ENCODE measurements at places on chromosomes 6 and 20.
A peak's percentile ranks its signal among the peaks of the same experiment; 100 is the strongest.

- H3K27me3 ChIP-seq = no peaks in the 10 kb centered on the region
- no peak for DNase-seq
- no peak overlapping the region for H3K4me3 ChIP-seq
- H3K4me1 ChIP-seq = no peaks in the 10 kb centered on the region
- H3K27ac ChIP-seq = no peak overlapping the region
These were observed 929.9 kb upstream of the EPHA7 start for GRCh38 chr6:94349227-94349626.

- H3K27me3 ChIP-seq = no peaks in the 10 kb centered on the region
- H3K4me1 ChIP-seq = peaks cover 52% of the 10 kb centered on the region
- H3K36me3 ChIP-seq = peaks cover under 1% of the 10 kb centered on the region
- no peak for DNase-seq
- peak overlapping the region; percentile 88 for H3K4me3 ChIP-seq
These were observed 1.2 kb upstream of the CD164 start for GRCh38 chr6:109383438-109383940.

GRCh38 chr6:113762641-113763040 lies 94.5 kb upstream of the MARCKS start:
- H3K4me3 ChIP-seq = no peak overlapping the region
- H3K27me3 ChIP-seq = no peaks in the 10 kb centered on the region
- no peak overlapping the region for H3K27ac ChIP-seq
- H3K36me3 ChIP-seq = no peaks in the 10 kb centered on the region
- peaks cover 14% of the 10 kb centered on the region for H3K4me1 ChIP-seq

DNA sequence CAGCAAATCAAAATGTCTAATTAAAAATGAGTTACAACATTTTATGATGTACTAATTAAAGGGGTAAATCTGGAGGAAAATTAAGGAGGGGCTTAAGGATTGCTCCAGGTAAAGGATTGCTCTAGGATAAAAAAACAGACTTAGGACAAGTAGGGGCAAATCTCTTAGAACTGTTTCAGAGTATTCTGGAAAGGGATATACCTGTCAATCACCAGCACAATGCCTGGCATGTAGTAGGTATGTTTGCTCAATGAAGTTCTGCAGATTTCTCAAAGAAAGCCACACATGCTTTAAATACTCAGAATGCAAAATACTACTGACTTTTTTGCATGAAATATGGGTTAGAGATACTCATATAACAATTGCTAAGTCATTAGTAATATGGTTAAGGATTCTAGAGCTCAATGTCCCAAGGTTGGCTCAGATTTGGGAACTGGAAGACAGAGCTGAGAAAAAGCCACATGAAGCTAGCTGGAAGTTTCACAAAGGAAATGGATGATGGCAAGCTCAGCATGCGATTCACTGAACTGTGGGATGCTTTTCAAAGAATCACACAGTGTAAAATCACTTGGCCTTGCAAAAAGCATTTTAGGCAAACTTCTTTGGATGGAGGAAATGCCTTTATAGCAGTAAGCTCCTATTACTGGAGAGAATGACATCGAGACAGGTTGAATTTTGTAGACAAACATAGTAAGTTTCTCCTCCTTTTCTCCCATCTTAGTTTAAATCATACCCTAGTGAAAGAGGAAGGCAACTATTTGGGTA lies 72.8 kb downstream of the MAP3K5 start:
- DNase-seq = no peak
- H3K27ac ChIP-seq = peak overlapping the region; percentile 79
- H3K36me3 ChIP-seq = no peaks in the 10 kb centered on the region
- no peaks in the 10 kb centered on the region for H3K27me3 ChIP-seq
- peaks cover 35% of the 10 kb centered on the region for H3K4me1 ChIP-seq

GRCh38 chr6:11710311-11710761 lies 68.3 kb downstream of the ADTRP start:
- no peak for DNase-seq
- no peaks in the 10 kb centered on the region for H3K36me3 ChIP-seq
- peaks cover 31% of the 10 kb centered on the region for H3K4me1 ChIP-seq
- H3K27ac ChIP-seq = no peak overlapping the region

DNA sequence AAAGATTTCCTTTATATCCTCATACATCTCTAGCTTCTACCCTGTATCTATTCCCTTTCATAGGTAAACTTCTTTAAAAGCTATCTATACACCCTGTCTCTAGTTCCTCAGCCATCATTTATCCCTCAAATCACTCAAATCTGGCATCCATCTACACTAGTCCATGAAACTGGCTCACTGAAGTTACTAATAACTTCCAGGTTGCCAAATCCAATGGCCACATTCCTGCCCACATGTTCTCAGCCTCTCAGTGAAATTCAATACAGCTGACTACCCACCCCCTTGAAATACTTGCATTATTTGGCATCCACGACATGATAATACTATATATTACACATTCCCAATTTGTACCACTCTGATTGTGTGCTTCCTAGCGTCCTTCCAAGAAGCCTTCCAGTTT lies 8.7 kb downstream of the REPS1 start:
- H3K36me3 ChIP-seq = no peaks in the 10 kb centered on the region
- no peaks in the 10 kb centered on the region for H3K27me3 ChIP-seq
- no peak overlapping the region for H3K27ac ChIP-seq
- no peak overlapping the region for H3K4me3 ChIP-seq
- H3K4me1 ChIP-seq = peaks cover 63% of the 10 kb centered on the region

DNA sequence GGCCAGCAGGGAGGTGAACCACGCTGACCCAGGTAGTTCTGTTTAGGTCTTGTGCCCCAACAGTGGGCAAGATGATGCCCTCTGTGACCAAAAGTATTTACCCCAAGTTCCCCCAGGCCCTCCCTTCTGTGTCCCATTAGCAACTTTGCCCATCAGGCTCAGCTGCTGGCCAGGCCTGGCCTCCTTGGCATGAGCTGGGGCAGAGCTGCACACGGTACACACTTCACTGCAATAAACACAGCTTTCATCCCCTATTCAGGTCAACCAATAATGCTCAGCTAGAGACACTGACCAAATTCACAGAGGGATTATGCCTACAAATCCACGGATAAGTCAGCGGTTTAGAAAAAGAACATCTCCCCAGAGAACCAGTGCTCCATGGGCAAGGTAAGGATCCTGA lies 103.7 kb downstream of the SLC23A2 start:
- DNase-seq = no peak
- H3K27me3 ChIP-seq = no peaks in the 10 kb centered on the region
- H3K36me3 ChIP-seq = peaks cover 31% of the 10 kb centered on the region
- no peak overlapping the region for H3K27ac ChIP-seq
- H3K4me1 ChIP-seq = peaks cover 23% of the 10 kb centered on the region

GRCh38 chr20:8154638-8155037 lies 22.6 kb downstream of the PLCB1 start:
- DNase-seq = no peak
- peaks cover 68% of the 10 kb centered on the region for H3K4me1 ChIP-seq
- H3K4me3 ChIP-seq = no peak overlapping the region
- H3K36me3 ChIP-seq = no peaks in the 10 kb centered on the region
- H3K27me3 ChIP-seq = no peaks in the 10 kb centered on the region

GRCh38 chr6:15474196-15474595 lies 188.6 kb downstream of the DTNBP1 start:
- H3K27me3 ChIP-seq = no peaks in the 10 kb centered on the region
- DNase-seq = no peak
- H3K4me1 ChIP-seq = peaks cover 72% of the 10 kb centered on the region

DNA sequence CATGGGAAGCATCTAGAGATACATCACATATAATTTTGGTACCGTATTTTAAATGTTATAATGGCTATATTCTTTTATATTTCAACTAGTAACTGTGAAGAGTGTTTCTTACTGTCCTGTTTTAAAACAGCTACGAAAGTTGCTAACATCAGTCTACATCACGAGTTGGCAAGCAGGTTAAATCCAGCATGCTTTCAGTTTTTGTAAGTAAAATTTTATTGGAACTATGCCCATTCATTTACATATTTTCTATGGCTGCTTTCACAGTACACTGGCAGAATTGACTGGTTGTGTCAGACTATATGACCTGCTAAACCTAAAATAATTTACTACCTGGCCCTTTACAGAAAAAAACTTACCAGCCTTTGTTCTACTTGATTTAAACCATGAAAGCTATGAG lies 478.1 kb downstream of the PHF3 start:
- DNase-seq = no peak
- no peaks in the 10 kb centered on the region for H3K4me1 ChIP-seq
- H3K4me3 ChIP-seq = no peak overlapping the region
- H3K36me3 ChIP-seq = no peaks in the 10 kb centered on the region
- H3K27me3 ChIP-seq = no peaks in the 10 kb centered on the region

- no peaks in the 10 kb centered on the region for H3K27me3 ChIP-seq
- no peak overlapping the region for H3K27ac ChIP-seq
- H3K4me1 ChIP-seq = peaks cover 26% of the 10 kb centered on the region
- no peak overlapping the region for H3K4me3 ChIP-seq
- H3K36me3 ChIP-seq = no peaks in the 10 kb centered on the region
These were observed 11.2 kb upstream of the SIRPA start for GRCh38 chr20:1883986-1884385.

- peaks cover 19% of the 10 kb centered on the region for H3K36me3 ChIP-seq
- no peak overlapping the region for H3K4me3 ChIP-seq
- no peak overlapping the region for H3K27ac ChIP-seq
- no peaks in the 10 kb centered on the region for H3K27me3 ChIP-seq
- no peak for DNase-seq
These were observed 22.3 kb downstream of the MKKS start for GRCh38 chr20:10411673-10412072.

- no peaks in the 10 kb centered on the region for H3K36me3 ChIP-seq
- H3K27ac ChIP-seq = no peak overlapping the region
- H3K4me3 ChIP-seq = no peak overlapping the region
- H3K27me3 ChIP-seq = peaks cover 7% of the 10 kb centered on the region
- no peak for DNase-seq
- no peaks in the 10 kb centered on the region for H3K4me1 ChIP-seq
These were observed 31.3 kb downstream of the KLHL31 start for GRCh38 chr6:53634184-53634631.

DNA sequence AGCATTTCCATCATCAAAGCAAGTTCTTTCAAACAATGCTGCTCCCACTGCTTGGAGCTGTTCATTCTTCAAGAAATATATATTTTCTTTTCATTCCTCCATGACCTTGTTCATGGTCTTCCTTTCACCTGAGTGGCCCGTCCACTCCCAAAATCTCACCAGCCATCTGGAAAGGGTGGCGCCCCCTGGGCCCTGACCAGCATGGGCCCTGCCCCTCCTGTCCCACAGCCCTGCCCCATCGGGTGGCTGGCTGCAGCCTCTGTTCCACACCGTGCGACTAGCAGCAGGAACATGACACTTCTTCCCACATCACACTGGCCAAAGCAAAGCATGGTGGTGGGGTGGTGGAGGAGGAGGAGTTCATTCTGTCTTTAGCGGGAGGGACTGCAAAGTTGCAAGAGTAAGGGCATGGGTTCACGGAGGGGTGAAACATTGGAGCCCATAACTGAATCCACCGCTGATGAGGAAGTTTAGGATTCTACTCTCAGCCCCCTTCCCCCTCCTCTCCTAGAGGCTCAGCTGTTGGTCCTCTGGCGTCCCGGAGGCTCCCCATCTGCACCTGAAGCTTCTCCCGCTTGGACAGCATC lies 195.2 kb upstream of the SLC24A3 start:
- H3K27me3 ChIP-seq = no peaks in the 10 kb centered on the region
- DNase-seq = no peak
- H3K4me3 ChIP-seq = no peak overlapping the region
- no peaks in the 10 kb centered on the region for H3K36me3 ChIP-seq
- peaks cover 15% of the 10 kb centered on the region for H3K4me1 ChIP-seq

- peaks cover 38% of the 10 kb centered on the region for H3K4me1 ChIP-seq
- no peaks in the 10 kb centered on the region for H3K36me3 ChIP-seq
- H3K4me3 ChIP-seq = no peak overlapping the region
- no peak for DNase-seq
- H3K27ac ChIP-seq = no peak overlapping the region
These were observed 6.6 kb downstream of the CCDC167 start for GRCh38 chr6:37492991-37493660.

- no peak for DNase-seq
- H3K27me3 ChIP-seq = peaks cover 49% of the 10 kb centered on the region
These were observed 46.7 kb upstream of the SUPT3H start for GRCh38 chr6:45424451-45424861.

- no peak overlapping the region for H3K4me3 ChIP-seq
- peaks cover 24% of the 10 kb centered on the region for H3K4me1 ChIP-seq
- H3K36me3 ChIP-seq = no peaks in the 10 kb centered on the region
- H3K27me3 ChIP-seq = no peaks in the 10 kb centered on the region
- peak overlapping the region; percentile 56 for H3K27ac ChIP-seq
- no peak for DNase-seq
These were observed 11.3 kb upstream of the RBM24 start for GRCh38 chr6:17269840-17270239.

- peaks cover 74% of the 10 kb centered on the region for H3K4me1 ChIP-seq
- H3K27me3 ChIP-seq = peaks cover 100% of the 10 kb centered on the region
- H3K27ac ChIP-seq = peak overlapping the region; percentile 94
- peaks cover 15% of the 10 kb centered on the region for H3K36me3 ChIP-seq
These were observed 78.0 kb upstream of the GATA5 start for GRCh38 chr20:62553838-62554161.

GRCh38 chr6:14656078-14656521 lies 538.5 kb downstream of the CD83 start:
- H3K36me3 ChIP-seq = no peaks in the 10 kb centered on the region
- DNase-seq = no peak
- H3K4me1 ChIP-seq = peaks cover 23% of the 10 kb centered on the region
- no peaks in the 10 kb centered on the region for H3K27me3 ChIP-seq
- H3K4me3 ChIP-seq = peak overlapping the region; percentile 5
- peak overlapping the region; percentile 47 for H3K27ac ChIP-seq

- DNase-seq = no peak
- no peak overlapping the region for H3K27ac ChIP-seq
- H3K4me3 ChIP-seq = no peak overlapping the region
- H3K27me3 ChIP-seq = peaks cover 26% of the 10 kb centered on the region
- H3K4me1 ChIP-seq = peaks cover 38% of the 10 kb centered on the region
- H3K36me3 ChIP-seq = peaks cover 20% of the 10 kb centered on the region
These were observed 1.8 kb upstream of the YTHDF1 start for GRCh38 chr20:63217706-63218105.

DNA sequence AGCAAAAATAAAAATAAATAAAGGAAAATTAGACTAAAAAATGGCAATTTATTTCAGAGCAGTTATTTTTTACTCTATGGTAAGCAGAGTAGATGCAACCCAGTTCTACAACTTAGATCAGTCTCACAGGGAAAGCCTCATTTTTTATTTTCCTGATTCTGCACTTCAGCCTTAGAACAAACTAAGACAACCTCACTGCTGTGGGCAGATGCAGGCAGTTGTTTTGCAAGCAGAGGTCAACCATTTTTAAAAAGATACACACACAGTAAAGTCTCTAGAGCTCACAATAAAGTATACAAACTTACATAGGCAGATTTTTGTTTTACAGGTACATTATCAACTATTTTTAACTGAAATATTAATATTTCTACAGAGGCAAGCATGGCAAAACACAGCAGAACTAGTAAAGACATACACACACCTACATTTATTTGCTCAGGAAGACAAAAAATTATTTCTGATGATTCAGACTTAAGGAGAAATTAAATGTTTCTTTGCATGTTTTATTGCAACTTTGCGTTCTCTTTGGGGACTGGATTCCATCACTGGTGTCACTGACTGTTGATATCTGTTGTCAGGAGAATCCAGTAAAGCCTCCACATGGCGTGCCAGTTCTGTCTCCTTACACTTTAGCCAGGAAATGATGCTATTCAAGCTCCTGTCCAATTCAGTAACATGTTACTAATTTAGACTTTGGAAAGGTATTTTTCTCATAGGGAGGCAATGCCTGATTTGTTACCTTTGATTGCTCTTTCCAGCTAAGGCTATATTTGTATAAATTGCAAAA lies 102.7 kb downstream of the TRDN start:
- peaks cover 38% of the 10 kb centered on the region for H3K4me1 ChIP-seq
- no peaks in the 10 kb centered on the region for H3K27me3 ChIP-seq
- H3K4me3 ChIP-seq = no peak overlapping the region
- no peak for DNase-seq
- H3K36me3 ChIP-seq = no peaks in the 10 kb centered on the region

GRCh38 chr6:22145376-22145775 lies 151.5 kb downstream of the PRL start:
- H3K27ac ChIP-seq = no peak overlapping the region
- no peak for DNase-seq
- H3K36me3 ChIP-seq = no peaks in the 10 kb centered on the region
- peak overlapping the region; percentile 55 for H3K4me3 ChIP-seq
- H3K27me3 ChIP-seq = no peaks in the 10 kb centered on the region
- H3K4me1 ChIP-seq = peaks cover 81% of the 10 kb centered on the region
